H54 (cell line): ENCODE measurements at places on chromosomes 5 and 9.
A peak's percentile ranks its signal among the peaks of the same experiment; 100 is the strongest.

DNA sequence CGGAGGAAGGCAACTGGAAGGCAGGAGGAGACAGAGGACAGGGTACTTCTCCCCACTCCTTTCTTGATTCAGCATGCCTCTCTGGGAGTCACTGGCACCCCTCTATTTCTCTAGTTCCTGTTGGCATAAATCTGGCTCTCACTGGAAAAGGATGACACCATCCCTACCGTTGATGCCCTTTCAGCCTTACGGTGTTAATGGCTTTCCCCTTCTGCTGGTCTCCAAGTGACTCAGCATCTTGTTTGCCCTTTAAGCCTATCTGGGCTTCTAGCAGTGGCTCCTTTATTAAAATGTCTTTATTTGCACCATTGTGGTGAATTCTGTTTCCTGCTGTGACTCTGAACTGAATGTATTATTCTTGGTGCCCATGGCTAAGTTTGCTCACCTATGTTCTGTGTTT lies 227.3 kb upstream of the GLRA1 start:
- no peak for DNase-seq

DNA sequence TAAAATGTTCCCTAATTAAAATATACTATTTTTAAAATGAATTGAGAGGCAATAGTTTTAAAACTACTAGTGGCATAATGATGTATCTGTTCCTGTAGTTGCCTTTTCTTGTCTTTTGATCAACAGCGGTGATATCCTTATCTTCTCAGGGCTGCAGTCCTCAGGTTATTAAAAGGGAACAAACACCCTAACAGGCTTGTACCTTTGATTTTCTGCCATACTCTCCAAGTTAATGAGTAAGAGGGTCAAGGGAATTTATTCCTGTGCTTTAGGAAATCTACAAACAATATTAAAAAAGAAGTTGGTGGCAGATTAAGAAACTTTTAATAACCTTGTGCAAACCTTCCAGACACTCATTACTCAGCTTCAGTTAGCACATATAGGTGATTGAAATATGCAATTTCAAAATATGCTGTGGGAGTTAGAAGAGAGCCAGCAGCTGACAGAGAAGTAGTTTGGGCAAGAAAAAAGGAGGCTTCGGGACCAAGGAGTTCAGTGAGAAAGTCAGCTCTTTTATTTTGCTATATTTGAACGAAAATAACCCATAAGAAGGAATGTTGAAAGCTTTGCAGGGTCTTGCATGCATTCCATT lies 81.0 kb upstream of the TLE4 start:
- DNase-seq: no peak

GRCh38 chr5:68648944-68649857 lies 433.6 kb downstream of the PIK3R1 start:
- no peak for DNase-seq

- DNase-seq: no peak
These were observed 522.8 kb downstream of the DMRTA1 start for GRCh38 chr9:22969350-22969979.

- DNase-seq: peak; percentile 10
These were observed 118.6 kb downstream of the ZSWIM6 start for GRCh38 chr5:61450493-61451279.

DNA sequence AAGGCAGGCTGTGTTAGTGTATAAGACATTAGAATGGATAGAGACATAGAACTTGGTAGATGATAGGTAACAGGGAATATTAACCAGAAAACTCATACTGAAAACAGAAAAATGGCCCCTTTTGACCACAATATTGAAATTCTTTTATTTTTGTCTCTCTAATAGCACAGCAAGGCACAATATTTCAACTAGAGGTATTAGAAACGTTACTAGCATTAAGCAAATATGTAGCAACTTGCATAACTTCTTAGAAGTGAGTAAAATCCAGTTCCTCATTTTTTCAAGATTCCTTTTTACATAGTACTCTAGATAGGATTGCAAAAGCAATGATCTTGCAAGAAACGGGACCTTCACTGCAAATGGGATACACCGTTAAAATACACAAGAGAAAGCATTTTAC lies 102.7 kb upstream of the VCAN start:
- no peak for DNase-seq

DNA sequence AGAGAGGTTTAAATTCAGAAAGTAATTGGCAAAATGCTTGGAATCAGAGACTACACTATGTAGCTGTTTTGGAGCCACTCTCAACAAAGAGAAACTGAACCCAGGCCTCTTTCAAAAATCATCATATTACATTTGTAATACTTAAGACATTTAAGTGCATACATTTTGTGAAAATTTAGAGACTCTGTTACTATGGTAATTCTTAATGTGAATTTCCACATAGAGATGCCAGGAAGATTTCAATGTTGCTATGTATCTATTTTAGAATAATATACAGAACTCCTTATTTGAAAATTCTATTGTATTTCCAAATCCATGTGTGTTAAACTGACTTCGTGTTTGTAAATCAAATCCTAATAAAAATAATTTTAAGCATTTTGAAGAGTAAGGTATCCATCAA lies 1260.9 kb upstream of the C9orf72 start:
- no peak for DNase-seq

- no peak for DNase-seq
These were observed 4.1 kb upstream of the SMU1 start for GRCh38 chr9:33080534-33080933.

GRCh38 chr9:22483528-22484070 lies 37.0 kb downstream of the DMRTA1 start:
- no peak for DNase-seq

DNA sequence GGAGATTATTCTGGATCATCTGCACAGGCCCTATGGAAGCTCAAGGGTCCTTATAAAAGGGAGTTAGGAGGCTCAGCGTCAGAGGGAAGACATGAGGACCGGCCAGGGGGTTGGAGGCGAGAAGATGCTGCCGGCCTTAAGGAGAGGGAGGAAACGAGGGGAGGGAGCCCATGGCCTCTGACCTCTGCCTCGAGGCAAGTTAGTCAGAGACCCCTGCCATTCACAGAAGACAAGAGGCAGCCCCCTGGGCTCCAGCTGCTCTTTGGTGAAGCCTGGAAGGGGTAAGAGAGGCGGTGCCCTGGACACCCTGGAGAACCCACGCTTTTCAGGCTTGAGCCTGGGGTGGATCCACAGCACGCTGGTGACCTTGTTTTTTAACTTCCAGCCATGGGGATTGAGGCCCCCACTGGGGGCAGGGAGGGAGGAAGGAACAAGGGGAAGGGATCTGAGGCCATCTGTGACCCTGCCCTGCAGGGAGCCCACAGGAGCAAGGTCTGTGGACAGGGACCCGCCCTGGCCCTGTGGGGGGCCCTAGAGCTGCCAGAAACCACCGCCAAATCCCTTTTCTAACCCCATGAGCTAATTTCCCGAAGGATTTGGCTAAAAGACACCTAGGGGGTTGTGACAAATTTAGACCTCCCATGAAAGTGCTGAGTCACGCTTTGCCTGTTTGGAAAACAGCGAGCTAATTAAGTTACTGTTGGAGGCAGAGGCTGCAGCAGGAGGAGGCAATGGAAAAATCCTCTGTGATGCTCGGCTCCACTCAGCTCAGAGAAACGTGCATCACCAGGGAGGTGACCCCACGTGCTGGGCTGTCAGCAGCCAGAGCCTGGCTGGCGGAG lies 49.7 kb downstream of the OLFM1 start:
- DNase-seq: peak; percentile 64

DNA sequence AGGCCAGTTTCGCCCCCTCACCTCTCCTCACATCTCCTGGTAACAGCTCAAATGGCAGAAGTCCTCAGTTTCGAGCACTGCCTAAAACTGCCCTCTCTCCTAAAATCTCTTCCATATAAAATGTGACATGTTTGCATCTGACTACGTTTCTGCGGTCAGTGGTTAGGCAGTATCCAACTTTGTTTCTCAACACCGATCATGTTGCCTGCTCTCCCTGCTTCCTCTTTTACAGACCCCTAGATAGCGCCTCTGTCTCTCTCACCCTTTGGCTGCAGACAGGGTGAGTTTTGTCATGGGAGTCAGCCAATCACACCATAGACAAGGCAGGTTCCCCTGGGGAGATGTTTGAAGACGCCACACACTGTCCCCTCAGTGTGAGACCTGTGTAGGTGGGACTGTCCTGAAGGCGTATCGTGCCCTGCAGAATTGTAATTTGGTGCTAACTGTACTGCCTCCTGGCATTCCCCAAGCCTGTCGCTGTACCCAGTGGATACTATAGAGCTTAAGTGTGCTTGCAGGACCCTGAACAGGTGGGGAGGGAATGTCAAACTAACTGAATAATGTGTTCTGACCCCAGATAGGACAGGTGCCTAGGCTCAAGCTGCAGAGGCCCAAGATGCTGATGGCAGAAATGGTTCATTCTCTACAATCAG lies 1.1 kb downstream of the HEXB start:
- DNase-seq: no peak

GRCh38 chr9:133255371-133256135 lies 19.4 kb downstream of the ABO start:
- no peak for DNase-seq

DNA sequence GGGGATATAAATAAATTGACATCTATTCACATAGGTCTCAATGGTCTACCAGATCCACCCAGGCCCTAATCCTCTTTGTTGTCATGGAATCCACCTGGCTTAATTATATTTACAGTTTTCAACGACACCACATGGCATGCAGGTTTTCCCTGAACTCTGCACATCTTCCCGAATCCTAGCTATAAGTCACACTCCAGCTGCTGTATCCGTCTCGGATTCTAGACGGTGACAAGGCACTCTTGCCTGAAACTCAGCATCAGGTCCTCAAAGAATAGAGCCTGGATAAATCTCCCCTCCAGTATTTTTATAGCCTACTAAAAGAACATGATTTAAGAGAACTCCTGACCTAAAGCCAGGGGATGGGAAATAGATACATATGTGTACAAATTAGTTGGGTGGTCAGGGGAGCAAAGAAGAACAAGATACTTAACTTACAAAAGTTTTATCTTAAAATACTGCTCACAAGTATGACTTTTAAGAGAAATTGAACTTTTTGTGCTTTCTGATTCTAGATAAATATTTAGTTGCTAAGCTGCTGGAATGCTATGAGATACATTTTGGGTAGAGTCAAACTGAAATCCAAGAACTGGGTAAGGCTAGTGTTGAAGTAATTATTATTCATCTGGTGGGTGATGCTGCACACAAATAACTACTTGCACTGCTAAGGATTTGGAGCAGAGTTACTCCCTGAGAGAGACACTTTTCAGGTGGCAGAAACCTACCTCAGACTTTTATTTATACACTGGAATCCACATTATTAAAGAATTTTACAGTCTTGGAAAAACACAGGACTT lies 187.3 kb downstream of the EFNA5 start:
- DNase-seq: no peak

DNA sequence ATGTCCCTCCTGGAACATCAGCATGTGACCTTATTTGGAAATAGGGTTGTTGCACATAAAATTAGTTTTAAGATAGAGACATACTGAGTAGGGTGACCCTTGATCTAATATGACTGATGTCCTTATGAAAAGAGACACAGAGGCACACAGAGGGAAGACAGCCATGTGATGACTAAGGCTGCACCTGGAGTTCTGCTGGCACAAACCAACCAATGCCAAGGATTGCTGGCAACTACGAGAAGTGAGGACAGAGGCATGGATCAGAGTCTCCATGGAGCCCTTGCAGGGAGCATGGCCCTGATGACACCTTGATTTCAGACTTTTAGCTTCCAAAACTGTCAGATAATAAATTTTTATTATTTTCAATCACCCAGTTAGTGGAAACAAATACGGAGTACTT lies 101.9 kb downstream of the FBXL7 start:
- no peak for DNase-seq

DNA sequence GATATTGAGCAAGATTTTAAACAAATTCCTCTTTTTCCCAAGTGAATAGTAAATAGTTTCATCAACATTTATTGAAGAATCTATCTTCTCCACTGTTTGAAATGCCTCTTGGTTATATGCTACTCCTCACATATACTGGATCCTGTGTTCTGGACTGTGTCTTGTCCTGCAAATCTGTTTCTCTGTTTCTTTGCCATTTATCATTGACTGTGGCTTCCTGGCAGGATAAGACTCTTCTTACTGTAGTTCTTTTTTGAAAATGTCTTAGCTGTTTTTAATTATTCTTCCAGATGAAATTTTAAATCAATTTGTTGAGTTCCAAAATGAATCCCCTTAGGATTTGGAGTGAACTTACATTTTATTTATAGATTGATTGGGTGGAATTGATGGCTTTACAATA lies 27.8 kb downstream of the RALGPS1 start:
- no peak for DNase-seq

GRCh38 chr5:142215915-142216681 lies 107.5 kb downstream of the NDFIP1 start:
- peak; percentile 84 for DNase-seq

- DNase-seq: no peak
These were observed 128.7 kb downstream of the CEP120 start for GRCh38 chr5:123294544-123294943.

DNA sequence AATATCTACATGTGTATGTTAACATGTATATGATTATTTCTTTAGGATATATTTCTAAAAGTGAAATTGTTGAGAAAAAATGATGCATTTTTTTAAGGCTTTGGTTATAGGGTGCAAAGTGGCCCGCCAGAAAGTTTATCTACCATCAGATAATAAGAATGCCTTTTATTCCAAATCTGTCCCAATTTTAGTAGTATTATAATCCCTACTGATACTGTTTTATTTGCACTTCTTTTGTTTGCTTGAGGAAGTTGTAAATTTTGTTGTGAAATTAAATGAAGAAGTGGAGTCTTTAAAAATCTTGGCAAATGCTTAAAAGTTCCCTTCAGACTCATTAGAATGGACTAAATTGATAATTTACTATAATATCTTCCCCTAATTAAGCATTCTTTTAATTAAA lies 73.0 kb downstream of the NIPBL start:
- no peak for DNase-seq

- peak; percentile 40 for DNase-seq
These were observed 70.2 kb upstream of the AGXT2 start for GRCh38 chr5:35117967-35118366.

DNA sequence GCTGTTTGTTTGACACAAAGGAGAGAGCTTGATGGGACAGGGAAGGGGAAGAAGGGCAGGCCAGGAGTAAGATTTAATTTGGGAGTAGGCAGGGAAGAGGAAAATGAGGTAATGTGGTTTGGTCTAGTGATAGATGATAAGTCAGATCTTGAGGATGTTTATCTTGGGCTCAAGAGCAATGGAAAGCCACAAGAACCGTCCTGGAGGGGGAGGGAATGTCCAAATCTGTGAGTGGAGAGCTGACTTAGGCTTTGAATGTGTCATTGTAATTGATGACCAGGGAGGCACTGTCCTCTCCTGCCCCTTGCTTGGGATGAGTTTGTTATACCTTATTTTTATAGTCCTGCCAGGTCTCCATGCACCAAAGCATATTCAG lies 37.5 kb downstream of the MAMDC2 start:
- DNase-seq: peak; percentile 15

GRCh38 chr5:135154197-135154596 lies 120.2 kb upstream of the PITX1 start:
- no peak for DNase-seq
